ENCODE measurements at places on chromosomes 3 and 15.

- DNase-seq, result no peak
Measured at GRCh38 chr15:57094321-57095257, 176.1 kb downstream of the TCF12 start.

GRCh38 chr3:50658416-50658815 is 16.3 kb upstream of the DOCK3 start:
- no peak for DNase-seq

DNA sequence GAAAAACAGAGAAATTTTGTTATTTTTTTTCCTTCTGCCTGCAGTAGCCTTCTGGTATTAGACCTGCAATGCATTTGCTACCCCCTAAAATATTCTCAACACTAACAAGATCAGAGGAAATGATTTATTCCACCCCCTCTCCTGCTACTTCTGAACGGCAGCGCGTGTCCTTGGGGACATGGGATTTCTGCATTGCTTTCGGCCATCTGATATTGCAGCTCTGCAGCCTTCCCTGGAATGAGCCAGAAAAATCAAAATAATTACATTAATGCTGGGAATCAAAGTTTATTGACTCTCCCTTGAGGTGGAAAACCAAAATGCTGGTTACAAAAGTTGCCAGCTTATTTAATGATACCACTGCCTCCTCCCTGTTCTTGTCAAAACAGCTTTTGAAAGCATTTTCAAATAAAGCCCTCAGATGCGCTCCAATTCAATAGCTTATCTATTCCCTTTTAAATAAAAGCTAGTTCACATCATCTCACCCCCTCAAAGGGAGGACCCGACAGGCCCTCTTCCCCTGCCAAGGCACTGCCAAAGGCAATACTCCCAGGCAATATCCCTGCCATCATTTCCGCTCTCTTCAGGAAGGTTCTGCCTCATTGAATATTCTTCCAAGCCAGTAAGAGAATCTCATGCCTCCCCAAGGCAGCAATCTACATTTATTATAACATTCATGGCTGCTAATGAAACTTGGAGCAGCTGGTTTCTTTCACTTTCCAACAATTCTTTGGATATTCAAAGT is 96.6 kb downstream of the FHIT start:
- no peak for DNase-seq

- DNase-seq, result no peak
Measured at GRCh38 chr15:58770519-58770856, 614 bp upstream of the MINDY2 start.

DNA sequence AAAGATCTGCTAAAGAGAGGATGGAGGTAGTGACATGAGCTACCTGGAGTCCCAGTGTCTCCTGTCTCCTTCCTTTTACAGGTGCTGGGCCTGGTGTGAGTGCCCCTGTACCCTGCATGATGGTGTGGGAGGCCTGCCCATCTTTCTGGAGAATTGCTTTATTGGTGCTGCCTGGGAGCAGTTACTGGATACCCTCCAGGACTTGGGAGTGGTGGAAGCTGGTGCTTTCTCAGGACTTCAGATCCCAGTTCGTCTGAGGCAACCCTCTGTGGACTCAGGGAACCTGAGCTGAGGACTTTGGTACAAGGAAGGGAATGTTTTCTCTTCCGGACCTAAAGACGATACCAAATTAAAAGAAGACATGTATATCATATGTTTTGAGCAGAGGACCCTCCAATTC is 18.3 kb upstream of the NUDT16 start:
- DNase-seq, result no peak

DNA sequence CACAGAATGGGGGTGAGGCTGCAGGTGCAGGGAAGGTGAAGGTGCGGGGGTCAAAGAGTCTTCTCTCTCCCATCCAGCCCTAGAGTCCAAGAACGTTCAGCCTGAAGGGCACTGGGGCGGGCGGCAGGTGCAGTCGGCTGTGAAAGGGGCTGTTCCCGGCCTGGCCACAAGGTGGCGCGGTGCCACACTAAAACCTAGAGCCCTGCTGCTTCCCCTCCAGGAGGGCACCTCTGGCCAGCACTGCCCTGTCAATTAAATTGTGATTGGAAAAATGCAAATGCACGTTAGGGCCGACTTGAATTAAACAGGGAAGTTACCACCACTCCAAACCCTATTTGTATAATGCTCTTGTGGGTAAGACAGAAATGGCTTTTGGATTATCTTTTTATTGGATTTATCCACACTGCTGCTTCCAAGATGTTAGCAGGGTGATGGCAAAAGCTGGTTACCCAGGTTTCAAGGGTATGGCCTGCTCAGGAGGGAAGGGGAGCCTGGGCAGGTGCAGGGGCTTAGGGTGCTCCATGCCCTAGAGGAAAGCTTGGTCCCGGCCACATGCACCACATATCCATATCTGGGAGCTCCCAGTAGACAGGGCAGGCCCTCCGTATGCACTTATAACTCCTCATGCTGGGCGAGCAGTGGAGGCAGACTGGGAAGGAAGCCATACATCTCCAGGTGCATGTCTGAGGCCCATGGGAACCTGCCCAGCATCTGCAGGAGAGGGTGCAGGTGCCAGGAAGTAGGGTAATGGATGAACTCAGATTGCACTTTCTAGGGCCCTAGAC is 119.8 kb downstream of the ADCY5 start:
- peak; percentile 38 for DNase-seq

DNA sequence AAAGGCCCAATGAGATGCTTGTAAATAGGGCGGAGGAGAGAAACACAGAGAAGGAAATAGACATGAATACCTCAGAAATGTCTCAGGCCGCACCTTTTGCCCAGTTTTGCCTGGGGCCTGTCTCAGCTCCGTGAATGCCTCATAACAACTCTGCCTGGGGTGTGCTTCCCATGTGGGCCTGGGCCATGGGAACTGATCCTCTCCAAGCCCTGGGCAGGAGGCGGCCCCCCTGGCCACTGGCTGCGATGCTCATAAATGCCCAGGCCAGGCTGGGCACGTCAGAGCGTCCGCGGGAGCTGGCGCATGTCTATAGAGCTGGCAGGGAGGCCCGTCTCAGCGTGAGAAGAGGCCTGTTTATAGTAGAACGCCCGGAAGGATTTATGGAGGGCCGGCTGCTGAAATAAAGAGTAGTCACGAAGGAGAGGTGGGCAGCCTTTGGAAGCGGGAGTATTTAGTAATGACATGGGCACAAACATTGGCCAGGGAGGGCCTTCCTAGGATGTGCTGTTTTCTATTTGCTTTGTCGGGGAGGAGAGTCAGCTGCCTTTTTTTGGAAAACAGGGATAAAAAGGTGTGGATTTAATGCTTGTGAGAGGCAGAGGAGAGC is 85.9 kb upstream of the IGF1R start:
- DNase-seq, result no peak

DNA sequence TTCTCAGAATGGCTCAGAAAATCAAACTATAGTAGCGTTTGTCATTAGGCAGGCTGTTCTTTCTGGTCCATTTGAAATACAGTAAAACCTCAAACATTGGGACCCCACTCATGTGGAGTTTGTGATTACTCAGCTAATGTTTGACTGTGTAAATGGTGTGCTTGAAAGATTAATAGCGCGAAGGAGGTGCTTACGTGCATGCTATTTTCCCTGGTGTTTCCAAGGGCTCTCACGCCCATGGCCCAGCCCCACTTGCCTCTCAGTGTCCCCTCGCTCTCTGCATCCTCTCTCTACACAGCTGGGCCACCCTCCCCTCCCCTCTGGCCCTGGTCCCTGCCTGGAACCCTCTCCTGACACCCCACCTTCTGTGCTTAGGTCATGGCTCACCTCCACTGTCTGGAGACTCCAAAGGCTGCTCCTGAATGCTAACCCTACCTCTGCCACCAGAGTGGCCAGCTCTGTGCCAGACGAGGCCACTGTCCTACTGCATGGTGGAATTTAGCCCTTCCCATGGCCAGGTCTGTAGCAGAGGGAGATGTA is 194.2 kb downstream of the PLCL2 start:
- DNase-seq, result no peak

GRCh38 chr3:60555686-60556354 is 695.4 kb downstream of the FHIT start:
- DNase-seq, result no peak

DNA sequence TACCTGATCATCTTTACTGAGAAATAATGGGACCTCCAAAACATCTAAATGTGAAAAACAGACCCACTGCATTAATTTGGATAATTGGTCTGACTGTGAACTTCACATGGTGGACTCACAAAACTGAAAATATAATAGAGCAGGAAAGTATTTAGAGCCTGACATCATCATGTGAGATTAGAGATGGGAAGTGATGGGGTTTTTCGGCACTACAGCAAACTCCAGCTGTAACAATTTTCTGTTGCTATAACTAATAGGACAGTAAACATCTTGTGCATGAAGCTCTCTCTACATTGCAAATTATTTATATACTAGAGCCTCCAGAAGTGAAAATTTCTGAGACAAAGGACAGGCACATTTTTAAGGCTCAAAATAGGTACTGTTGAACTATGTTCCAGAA is 32.2 kb downstream of the VEPH1 start:
- DNase-seq, result no peak

DNA sequence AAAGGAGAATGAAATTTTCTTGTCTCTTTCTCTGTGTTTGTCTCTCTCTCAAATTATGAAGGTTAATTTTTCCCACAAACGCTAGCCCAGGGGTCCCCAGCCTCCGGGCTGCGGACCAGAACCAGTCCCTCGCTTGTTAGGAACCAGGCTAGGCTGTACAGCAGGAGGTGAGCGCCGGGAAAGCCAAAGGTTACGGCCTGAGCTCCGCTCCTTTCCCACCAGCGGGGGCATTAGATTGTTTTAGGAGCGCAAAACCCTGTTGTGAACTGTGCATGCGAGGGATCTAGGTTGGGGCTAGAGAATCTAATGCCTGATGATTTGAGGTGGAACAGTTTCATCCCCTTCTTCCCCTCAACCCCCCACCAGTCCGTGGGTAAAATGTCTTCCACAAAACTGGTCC is 74.7 kb upstream of the ZNF385D start:
- DNase-seq, result no peak

DNA sequence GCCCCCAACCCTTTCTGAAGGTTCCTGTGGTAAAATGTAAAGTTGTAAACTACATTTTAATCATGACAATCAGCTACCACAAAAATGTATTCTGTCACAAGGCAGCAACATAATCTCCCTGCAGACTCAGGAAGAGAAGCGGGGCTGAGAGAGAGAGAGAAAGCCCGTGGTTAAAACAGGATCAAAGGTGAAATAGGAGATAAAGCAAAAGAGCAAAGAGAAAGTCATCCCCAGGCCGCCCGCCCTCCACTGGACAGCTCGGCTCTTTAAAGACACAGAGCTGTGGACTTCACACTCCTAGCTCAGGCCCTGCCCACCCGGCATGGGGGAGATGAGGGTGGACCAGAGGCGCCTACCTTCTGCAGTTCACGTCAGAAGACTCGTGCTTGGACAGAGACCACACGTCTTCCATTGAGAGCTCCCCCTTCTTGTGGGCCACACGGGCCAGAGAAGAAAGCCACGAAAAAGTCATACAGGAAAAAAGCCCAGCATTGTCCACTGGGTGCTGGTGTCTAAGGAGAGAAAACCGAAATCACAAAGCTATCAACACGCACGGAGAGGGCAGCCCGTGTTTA is 29.4 kb downstream of the ABCC5 start:
- no peak for DNase-seq

DNA sequence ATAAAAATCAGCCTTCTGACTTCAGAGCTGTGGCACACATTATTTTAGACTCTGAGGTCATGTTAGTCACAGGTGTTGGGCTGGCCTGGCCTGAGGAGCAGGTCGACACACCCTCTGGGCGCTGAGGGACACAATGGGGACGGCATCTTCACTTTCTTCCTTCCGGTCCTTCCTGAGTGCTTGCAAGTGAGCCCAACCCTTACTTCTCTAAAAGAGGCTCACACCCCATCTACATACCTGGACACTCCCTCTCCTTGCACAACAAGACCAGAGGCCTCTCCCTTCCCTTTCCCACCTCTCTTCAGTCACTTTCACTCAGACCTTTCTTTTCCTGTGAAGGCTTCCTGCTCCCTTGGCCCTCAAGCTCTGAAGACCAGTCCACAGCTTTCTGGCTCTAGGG is 85.4 kb downstream of the XXYLT1 start:
- DNase-seq, result no peak

DNA sequence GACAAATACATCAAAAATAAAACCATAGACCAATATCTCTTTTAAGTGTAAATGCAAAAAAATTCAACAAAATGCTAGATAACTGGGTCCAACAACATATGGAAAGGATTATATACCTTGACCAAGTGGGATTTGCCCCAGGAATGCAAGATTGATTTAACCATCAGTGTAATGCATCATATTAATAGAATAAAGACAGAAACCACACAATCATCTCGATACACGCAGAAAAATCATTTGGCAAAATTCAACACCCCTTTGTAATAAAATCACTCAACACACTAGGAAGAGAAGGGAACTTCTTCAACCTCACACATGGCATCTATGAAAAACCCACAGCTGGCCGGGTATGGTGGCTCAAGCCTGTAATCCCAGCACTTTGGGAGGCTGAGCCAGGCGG is 19.5 kb downstream of the GREM1 start:
- no peak for DNase-seq

DNA sequence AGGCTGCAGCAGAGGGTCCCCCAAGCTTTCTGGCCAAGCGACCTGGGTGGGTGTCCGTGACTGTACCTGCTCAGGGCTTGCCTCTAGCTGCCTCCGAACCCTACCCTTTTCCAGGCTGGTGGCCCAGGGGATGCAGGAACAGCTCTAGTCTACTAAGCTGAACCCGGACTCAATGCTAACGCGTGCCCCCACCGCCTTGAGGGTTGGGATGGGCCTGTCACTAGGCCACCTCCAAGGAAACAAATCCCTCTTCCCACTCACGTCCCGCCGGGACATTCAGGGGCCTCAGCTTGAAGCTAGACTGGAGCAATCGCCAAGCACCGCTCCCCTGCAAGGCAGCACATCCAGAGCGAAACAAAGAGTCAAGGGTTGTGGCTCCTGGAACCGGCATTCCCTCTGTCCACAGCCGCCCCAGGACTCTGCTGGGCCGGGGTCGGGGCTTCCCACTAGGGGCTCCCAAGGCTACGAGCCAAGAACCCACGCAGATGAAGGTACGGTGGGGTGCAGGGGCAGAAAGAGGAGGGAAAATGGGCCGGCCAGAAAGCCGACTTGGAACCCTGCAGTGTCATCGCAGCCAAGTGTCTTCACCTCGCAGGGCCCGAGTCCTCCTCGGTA is 2.9 kb downstream of the FBXL22 start:
- no peak for DNase-seq

DNA sequence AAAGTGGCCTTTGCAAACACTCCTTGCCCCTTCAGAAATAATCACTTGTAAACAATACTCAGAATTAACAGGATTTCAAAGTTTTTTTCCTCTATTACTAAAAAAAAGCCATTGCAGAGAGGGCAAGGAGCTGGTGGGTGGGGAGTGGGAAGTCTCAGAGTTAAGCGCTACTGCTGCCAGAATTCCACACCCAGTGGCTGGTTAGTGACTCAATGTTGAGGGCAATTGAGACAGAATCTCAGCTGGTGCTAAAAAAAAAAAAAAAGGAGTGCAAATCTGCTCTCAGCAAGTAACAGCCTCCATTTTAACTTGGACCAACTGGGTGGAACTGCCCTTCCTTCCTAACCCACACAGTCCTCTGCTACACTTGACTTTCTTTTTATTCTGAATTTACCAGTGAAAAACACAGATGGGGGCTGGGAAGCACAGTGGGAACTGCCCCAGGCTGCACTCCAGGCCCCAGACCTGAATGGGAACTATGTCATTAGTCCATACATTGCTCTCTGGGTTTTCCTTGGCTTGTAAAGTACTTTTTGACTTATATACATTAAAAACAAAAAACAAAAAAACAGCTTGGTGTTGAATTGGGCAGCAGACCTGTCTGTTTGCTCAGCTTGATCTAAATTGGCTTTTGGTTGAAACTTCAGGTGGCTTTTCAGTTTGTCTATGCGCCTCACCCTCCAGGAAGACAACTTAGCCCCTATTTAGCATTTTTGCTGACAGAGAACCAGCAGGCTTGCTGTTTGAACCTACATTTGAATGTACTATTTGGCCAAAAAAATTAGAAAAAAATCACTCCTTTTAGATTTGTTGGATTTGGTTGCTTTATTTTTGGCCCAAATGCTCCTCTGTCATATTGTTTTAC is 357.8 kb upstream of the TBL1XR1 start:
- no peak for DNase-seq
